ENCODE measurements at places on chromosomes 1 and 21.

- DNase-seq, result no peak
Measured at GRCh38 chr1:89904219-89904980, 83.6 kb downstream of the LRRC8D start.

- DNase-seq, result no peak
Measured at GRCh38 chr1:19949016-19949415, 25.6 kb upstream of the PLA2G2E start.

- no peak for DNase-seq
Measured at GRCh38 chr1:231068762-231069161, 28.7 kb upstream of the FAM89A start.

GRCh38 chr1:211932231-211932932 lies 101.8 kb upstream of the LPGAT1 start:
- DNase-seq, result no peak

GRCh38 chr1:82125119-82125518 lies 324.4 kb downstream of the ADGRL2 start:
- no peak for DNase-seq

- no peak for DNase-seq
Measured at GRCh38 chr1:205532996-205533735, 28.7 kb downstream of the CDK18 start.

DNA sequence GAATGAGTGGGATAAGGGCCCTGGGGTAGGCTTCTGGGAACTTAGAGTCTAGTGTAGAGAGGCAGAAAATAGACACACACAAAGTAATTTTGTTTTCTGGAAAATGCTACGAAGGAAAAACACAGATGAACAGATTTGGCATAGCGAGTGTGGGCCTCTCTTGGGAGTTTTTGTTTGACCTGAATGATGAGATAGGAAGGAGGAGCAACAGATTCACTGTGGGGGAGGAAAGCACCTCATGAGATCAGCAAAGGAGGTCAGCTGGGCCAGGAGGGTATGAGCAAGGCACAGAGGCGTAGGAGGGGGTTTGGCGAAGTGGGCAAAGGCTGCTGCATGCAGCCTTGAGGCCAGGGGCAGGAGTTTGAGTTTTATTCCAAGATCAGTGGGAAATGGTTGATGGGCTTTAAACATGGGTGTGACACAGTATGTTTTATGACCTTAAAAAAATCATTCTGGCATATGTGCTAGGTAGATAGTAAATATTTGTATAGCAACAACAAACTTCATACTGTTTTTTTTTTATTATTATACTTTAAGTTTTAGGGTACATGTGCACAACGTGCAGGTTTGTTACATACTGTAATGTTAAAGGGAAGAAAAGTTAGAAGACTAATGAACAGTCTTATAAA lies 57.9 kb downstream of the FGGY start:
- no peak for DNase-seq

DNA sequence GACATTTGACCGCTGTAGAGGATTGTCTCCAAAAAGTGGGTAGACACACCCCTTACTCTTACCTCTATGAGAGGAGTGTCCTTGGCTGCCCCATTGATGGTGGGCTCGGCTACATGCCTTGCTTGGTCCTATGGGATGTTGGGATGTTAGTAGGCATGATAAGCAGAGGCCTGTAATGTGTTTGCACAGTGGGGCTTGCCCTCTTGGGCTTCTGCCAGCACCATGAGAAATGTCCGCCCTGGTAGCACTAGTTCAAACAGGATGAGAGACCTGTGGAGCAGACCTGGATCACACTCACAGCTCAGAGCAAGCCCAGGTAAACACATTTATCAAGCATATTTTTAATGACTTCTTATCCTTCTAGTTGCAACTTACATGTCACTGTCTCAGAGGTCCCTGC lies 54.2 kb downstream of the SH3GLB1 start:
- DNase-seq, result no peak

DNA sequence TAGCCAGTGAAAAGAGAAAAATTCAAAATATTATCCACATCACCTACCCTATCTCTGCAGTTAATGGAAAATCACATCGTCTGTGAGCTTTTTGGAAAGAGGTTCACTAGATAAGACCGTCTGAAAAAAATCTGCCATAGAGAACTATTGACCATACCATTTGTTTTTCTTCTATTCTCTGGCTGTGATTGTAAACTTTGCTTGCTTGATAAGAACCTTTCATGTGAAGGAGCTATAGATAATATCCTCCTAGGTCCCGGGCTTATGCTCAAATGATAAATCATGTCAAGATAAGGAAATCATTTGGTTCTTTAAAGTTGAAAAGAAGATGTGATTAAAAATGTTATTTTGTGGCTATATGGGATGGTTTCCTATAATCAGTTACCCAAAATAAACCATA lies 369.9 kb downstream of the SIPA1L2 start:
- no peak for DNase-seq

- DNase-seq, result no peak
Measured at GRCh38 chr21:39353295-39353694, 4.4 kb upstream of the HMGN1 start.

DNA sequence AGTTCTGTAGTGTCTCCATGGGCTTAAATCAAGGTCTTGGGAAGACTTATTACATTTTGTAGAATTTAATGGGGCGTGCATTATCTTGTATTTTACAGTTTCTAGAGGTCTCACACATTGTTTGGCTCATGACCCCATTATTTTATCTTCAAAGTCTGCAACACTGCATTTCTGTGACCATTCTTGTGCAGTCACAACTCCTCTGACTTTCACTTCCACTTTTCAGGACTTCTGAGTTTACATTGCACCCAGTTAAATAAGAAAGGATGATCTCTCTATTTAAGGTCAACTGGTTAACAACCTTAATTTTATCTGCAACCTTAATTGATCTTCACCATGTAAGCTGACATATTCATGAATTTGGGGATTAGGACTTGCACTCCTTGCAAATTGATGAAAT lies 1186.6 kb downstream of the MRPL39 start:
- no peak for DNase-seq

DNA sequence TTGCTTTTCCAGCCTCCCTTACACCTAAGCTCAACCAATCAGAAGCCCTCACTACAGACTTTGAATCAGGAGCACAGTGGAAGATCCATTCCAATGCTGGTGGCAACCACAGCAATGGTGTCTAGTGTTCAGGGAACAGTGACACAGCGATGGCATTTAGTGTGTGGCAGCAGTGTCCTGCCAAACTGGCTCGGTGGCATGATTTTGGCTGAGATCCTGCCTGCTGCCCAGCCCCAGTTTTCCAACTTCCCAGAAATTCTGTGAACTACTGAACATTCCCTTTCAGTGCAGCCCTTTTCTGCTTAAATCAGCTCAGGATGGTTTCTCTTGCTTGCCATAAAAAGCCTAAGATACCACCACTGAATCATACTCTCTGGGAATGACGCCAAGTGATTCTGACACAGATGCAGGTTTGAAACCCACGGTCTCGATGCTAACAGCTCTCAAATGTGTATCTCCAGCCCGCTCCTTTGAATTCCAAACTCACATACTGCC lies 8.8 kb downstream of the ASAP3 start:
- DNase-seq, result no peak

DNA sequence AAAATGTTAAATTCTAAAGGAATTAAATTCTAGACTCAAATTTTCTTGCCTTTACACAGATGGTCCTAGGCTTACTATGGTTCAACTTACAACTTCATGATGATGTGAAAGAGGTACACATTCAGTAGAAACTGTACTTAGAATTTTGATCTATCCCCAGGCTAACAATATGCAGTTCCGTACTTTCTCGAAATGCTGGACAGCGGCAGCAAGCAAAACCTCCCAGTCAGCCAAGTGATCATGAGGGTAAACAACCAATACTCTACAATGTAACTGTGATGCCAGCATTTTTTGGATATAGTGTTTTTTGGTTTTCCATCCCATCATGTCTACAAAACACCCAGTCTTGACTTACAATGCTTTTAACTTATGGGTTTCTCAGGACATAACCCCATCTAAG lies 25.7 kb downstream of the VAV3 start:
- DNase-seq, result no peak

DNA sequence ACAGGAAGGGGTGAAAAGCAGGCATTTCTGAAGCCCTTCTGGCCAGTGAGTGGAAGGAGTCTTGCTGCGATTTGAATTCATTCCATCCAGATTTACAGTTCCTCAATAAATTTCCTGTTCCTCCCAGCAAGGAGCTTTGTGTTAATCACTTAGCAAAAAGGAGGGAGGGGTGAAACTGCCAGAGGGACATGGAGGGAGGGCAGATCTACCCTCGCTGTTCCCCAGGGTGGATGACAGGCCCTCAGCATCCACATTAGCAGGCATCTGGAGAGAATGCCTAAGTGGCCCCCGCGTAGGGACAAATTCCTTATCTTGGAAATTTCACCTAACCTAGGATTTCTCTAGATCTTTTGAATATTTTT lies 1.2 kb downstream of the ETV3 start:
- no peak for DNase-seq

GRCh38 chr21:46124083-46124925 lies 26.4 kb downstream of the COL6A2 start:
- DNase-seq, result no peak

DNA sequence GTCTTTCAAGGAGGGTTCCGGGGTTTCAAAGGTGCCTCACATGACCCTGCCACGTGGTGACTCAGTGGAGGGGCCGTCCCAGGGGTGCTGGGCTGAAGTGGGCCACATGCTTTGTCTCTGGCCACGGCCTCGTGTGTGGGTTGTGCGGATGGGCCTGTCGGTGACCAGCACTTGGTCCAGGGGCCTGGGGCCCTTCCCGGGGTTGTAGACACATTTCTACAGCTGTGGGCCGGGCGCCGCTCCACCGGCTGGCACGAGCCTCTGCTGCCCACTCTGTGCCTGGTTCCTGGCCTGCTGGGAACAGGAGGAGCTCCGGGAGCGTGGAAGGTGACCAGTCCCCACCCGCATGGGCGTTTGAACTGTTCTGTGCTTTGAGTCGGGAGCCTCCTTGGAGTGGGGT lies 75.4 kb upstream of the TTC34 start:
- no peak for DNase-seq

GRCh38 chr1:88454781-88455180 lies 229.3 kb upstream of the PKN2 start:
- no peak for DNase-seq

- DNase-seq, result no peak
Measured at GRCh38 chr1:24871306-24871901, 58.7 kb downstream of the RUNX3 start.

DNA sequence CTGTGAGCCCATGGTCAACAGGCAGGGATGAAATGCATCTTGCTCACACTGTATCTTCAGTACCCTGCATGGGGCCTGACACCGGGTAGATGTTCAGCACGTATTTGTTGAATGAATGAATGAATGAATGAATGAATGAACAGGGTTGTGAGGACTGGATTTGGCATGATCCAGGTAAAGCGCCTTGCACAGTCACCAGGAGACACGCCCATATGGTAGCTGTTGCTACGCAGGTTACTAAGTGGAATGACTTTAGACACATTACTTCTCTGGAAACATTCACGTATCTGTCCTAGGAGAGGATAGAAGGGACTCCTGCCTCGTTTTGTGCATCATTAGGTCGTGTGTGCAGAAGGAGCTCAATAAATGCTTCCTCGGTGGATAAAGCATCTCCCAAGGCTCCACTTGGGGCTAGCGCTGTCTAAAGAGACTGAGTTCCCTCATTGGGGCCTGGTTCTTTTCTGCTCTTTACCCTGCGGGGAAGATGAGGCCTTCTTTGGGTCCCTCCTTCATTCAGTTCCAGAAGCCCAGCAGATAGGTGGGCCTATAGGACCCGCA lies 54.2 kb downstream of the NDUFS5 start:
- no peak for DNase-seq

- no peak for DNase-seq
Measured at GRCh38 chr1:56844545-56845136, 10.0 kb upstream of the C8A start.

DNA sequence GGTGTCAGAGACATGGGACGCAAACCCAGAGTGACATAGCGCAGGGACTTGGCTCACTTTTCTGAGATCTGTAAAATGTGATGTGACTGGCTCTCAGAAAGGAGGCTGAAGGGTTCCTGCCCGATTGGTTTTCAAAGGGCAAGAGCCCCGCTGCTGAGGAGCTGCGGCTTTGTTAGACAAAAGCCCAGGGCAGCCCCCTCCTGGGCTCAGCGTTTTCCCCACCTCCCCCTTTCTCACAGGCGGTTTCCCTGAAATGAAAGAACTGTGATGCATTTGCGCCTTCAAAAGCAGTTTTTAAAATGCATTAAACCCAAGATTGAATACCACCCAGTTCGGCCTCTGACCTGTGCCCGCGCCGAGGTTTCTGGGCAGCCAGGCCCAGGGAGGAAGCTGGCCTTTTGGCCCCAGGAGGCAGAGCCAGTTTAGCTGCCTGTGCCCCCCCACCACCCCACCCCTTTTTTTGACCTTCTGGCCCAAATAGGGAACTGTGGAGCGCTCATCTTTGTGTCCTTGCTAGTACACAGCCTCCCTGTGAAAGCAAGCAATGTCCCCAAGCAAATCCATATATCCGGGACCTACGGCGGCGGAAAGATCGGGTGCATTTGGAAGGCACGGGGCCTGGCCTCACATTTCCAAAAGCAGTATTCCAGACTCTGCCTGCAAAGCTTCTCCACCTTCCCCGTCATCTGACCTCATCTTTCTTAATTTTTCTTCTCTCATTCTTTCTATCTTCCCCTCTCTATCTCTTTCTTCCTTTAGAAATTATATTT lies 28.6 kb downstream of the CD247 start:
- DNase-seq, result peak; percentile 46

DNA sequence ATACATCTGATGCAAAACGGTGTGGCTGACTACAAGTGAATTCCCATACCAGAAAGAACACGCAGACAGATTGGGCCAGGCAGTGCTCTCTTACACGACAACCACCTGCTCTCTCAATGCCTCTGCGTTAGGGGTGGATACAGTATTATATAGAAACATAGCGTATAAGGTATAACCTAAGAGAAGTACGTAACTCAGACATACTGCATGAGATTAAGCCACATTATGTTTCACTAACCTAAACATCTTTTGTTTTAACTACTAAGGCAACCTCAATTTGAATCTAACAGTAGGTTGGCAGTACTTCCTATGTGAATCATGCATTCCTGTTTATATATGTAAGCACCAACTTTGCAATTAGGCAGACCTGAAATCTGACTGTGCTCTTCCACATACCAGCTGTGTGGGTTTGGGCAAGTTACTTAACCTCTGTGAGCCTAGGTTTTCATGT lies 58.1 kb upstream of the COA6 start:
- peak; percentile 62 for DNase-seq

DNA sequence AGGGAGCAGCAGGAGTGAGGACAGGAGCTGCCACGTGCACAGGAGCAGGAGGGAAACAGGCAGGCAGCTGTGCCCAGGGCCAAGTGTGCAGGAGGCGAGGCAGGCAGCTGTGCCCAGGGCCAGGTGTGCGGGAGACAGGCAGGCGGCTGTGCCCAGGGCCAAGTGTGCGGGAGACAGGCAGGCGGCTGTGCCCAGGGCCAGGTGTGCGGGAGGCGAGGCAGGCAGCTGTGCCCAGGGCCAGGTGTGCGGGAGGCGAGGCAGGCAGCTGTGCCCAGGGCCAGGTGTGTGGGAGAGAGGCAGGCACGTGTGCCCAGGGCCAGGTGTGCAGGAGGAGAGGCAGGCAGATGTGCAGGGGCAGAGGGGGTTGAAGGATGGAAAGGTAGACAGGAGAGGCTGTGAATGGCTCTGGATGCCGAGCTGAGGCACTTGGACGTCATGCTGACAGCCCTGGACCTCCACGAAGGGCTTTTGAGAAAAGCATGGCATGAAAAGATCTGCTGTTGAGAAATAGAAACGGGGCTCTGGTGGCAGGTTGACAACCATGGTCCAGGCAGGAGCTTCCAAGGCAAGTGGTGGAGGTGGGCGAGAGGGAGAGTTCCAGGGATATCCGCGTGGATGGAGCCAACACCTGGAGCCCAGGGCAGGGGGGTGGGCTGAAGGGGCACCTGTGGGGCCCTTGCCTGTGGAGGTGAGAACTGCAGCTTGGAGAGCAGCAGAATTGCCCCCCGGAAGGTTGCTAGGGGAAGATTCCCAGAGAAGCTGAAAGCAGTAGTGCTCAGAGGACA lies 19.1 kb upstream of the NPHP4 start:
- DNase-seq, result no peak
